ENCODE measurements at places on chromosomes 16 and 17.

DNA sequence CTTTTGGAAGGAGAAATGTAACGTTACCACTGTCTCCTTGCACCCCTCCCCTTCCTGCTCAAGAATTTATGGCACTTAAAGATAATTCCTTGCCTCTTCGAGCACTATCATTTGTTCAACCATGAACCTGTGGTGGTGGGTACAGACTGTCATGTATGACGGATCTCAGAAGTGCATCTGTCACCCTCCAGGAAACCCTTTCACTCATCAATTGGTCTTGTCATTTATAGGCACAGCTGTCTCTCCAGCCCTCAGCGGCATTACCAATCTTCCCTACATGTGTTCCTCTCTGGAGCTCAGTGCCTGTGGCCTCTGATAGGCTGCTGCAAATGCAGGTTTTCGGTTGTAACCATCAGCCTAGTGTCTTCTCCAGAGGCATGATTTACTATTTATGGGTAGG is 15.0 kb downstream of the CNTNAP4 start:
- DNase-seq: no peak

DNA sequence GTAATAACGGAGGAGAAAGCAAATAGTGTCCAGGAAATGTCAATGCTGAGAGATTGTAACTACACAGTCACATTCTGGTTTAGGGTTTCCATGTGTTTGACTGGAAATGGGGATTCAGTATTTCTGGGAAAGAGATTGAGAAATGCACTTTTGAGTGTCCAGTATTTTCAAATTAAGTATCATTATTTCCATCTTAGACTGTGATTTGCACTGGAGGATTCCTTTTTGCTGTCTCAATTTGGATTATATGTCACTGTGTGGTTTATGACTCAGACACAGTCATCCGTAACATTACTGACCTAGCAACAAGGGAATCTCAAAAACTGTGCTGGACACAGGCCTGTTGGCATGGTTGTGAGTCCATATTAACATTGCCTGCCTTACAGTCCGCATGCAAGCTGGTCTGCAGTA is 681.4 kb downstream of the CDH11 start:
- DNase-seq: no peak

DNA sequence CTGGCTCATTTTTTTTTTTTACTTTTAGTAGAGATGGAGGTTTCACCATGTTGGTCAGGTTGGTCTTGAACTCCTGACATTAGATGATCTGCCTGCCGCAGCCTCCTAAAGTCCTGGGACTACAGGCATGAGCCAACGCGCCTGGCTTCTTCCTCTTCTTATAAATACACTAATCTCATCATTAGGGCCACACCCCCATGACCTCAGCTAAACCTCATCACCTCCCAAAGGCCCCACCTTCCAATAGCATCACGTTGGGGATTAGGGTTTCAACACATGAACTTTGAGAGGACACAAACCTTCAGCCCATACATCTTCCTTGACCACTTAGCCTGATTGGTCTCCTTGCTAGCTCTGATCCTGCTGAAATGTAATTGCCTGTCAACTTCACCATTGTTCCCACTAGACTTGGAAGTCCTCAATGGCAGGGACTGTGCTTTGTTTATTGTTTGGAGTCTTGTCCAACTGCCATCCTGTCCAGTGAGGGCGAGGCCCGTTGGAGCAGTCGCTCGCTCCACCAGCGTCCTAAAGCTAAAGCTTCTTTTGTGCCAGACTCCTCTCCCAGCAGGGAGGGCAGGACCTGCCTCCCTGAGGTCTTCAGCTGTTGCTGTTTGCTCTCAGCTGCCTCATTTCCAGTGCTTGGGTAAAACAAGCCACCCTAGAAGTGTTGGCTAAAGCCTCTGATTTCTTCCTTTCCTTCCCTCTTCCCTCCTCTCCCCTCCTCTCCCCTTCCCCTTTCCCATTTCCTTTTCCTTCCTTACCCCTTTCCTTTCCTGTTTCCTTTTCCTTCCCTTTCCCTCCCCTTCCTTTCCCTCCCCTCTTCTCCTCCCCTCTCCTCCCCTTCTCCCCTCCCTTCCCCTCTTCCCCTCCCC is 85.3 kb downstream of the HAPSTR1 start:
- DNase-seq: no peak

- DNase-seq: no peak
Measured at GRCh38 chr16:78749745-78750268, 650.4 kb downstream of the WWOX start.

GRCh38 chr16:11142951-11143350 is 113.1 kb downstream of the SOCS1 start:
- DNase-seq: no peak

- no peak for DNase-seq
Measured at GRCh38 chr17:82407255-82407654, 10.9 kb upstream of the HEXD start.

DNA sequence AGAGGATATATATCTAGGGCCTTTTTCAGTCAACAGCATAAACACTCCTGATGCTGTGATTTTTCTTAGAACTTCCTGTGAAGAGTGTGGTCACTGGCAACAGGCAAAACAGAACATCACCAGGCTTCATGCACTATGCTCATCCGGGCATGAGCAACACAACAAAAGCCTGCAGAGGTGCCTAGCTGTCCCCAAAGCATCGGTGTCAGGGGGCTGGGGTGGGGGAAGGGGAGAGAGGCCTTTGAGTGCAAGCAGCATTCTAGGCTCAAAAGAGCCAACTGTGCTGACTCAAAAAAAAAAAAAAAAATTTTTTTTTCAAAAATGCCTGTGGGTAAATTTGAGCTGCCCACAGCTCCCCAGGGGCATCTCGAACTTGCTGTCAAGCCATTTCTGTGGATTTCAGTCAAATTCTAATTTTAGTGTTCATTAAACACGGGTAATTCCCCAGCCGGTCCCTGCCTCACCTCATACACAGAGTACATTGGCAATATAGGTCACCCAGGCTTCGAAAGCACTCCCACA is 194.6 kb upstream of the DYNLRB2 start:
- DNase-seq: no peak

DNA sequence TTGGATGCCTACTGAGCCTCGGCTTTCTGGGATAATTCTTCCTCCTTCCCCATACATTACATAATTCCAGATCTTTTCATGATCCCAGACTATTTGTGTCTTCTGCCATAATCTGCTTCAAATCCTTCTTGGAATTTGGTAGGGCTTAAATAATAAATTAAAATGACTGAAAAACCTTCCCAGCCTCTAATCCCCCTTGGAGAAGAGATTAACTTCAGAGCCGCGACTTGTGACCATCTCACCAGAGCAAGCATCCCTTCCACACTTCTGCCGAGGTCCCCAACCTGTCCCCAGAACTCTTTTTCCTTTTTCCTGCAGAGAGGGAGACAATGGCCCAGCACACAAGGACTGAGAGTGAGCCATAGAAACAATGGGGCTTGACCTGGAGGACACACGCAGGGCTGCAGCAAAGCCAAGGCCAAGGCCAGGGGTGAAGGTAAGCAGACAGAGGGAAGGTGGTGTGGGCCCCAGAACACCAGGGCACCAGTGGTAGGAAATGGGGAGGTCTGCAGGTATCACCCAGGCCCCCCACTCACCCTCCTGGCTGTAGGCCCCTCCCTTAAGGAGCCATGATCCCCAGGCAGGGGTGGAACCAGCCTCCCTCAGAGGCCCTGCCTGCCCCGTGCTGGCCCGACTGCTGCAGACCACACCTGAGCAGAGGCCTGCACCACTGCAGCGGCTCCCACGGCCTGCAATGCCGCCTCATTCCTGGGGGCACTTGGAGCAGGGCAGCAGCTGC is 9.6 kb upstream of the BCAR1 start:
- no peak for DNase-seq

- DNase-seq: no peak
Measured at GRCh38 chr17:74037320-74037719, 166.2 kb upstream of the RPL38 start.

GRCh38 chr17:70098030-70098429 is 23.0 kb downstream of the KCNJ16 start:
- no peak for DNase-seq

All from GM19239 (cell line).